Vagina (tissue), 2 donors: ENCODE measurements at places on chromosomes 6 and 20. TPM values are rescaled to one million over a fixed set of nuclear protein-coding genes. Genes with fewer than 3 reads are reported as not detected.

- no peak overlapping the region for H3K4me3 ChIP-seq
- no peak for DNase-seq
- H3K27ac ChIP-seq, result peak overlapping the region; percentile 36
These were observed 275.0 kb upstream of the PREP start for GRCh38 chr6:105677671-105678475.

- H3K4me3 ChIP-seq, result no peak overlapping the region
- H3K36me3 ChIP-seq, result no peaks in the 10 kb centered on the region
- DNase-seq, result no peak
- no peak overlapping the region for H3K27ac ChIP-seq
These were observed 7.4 kb downstream of the IBTK start for GRCh38 chr6:82240186-82240585.

GRCh38 chr6:47932575-47932974, 150.7 kb downstream of the OPN5 start:
- no peaks in the 10 kb centered on the region for H3K36me3 ChIP-seq
- H3K4me3 ChIP-seq, result no peak overlapping the region
- H3K4me1 ChIP-seq, result no peaks in the 10 kb centered on the region
- H3K27ac ChIP-seq, result no peak overlapping the region

- no peaks in the 10 kb centered on the region for H3K4me1 ChIP-seq
- H3K27me3 ChIP-seq, result no peaks in the 10 kb centered on the region
- H3K4me3 ChIP-seq, result no peak overlapping the region
- H3K27ac ChIP-seq, result no peak overlapping the region
These were observed 304.7 kb downstream of the QKI start for GRCh38 chr6:163719028-163719742.

DNA sequence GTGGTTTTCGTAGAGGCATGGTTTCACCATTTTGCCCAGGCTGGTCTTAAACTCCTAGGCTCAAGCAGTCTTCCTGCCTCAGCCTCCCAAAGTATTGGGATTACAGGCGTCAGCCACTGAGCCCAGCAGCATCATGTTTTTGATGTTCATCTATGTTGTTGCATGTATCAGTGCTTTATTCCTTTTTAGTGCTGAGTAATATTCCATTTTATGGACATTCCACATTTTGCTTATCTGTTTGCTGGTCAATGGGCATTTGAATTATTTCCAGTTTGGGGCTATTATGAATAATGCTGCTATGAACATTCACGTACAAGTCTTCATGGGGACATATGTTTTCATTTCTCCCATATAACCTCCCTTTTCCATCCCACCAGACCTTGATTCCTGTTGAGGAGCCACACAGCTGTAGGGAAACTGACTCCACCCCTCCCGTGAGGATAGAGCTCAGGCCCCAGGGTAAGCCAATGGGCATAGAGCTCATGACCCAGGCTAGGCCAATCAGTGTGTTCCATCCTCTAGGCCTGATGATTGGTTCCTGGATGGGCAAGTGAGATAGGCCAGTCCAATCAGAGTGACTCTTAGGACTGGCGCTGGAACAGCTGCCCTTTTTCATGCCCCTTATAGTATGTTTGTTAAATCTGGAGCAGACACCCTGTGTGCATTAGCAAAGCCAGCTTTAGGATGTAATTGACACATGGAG, 49.5 kb downstream of the DLGAP4 start:
- H3K27me3 ChIP-seq, result no peaks in the 10 kb centered on the region
- H3K4me1 ChIP-seq, result no peaks in the 10 kb centered on the region
- no peaks in the 10 kb centered on the region for H3K36me3 ChIP-seq
- H3K27ac ChIP-seq, result no peak overlapping the region

GRCh38 chr20:4805663-4806449, 84.1 kb downstream of the PRND start:
- no peak overlapping the region for H3K4me3 ChIP-seq
- no peak overlapping the region for H3K27ac ChIP-seq
- H3K27me3 ChIP-seq, result no peaks in the 10 kb centered on the region

DNA sequence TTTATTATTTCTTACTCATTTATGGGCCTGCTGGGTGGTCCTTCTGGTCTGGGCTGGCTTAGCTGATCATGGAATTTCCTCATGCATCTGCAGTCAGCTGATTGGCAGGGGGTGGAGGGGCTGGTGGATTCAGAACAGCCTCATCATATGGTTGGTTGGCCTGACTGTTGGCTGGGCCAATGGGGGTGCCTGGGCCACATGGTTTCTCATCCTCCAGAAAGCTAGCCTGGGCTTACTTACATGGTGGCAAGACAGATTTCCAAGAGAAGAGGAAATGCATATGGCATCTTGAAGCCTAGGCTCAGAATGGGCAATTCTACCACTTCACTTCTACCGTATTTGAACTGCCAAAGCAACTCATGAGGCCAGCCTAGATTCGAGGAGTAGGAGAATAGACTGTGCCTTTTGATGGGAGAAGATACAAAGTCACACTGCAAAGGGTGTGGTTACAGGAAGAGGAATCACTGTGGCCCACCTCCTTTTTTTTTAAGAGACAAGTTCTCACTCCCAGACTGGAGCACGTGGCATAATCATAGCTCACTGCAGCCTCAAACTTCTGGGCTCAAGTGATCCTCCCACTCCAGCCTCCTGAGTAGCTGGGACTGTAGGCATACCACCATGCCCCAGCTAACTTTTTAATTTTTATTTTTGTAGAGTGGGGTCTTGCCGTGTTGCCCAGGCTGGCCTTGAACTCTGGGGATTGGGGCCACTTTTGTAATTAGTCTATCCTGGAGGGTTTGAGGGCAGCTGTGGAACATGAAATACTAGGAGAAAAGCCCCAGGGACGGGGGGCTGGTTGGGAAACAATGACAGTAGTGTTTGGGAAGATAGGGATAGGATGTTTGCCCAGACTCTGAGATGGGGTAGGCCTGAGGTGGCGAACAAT, 47.6 kb upstream of the RNF24 start:
- no peaks in the 10 kb centered on the region for H3K27me3 ChIP-seq
- peaks cover 39% of the 10 kb centered on the region for H3K4me1 ChIP-seq
- no peak overlapping the region for H3K4me3 ChIP-seq
- peak; percentile 76 for DNase-seq

DNA sequence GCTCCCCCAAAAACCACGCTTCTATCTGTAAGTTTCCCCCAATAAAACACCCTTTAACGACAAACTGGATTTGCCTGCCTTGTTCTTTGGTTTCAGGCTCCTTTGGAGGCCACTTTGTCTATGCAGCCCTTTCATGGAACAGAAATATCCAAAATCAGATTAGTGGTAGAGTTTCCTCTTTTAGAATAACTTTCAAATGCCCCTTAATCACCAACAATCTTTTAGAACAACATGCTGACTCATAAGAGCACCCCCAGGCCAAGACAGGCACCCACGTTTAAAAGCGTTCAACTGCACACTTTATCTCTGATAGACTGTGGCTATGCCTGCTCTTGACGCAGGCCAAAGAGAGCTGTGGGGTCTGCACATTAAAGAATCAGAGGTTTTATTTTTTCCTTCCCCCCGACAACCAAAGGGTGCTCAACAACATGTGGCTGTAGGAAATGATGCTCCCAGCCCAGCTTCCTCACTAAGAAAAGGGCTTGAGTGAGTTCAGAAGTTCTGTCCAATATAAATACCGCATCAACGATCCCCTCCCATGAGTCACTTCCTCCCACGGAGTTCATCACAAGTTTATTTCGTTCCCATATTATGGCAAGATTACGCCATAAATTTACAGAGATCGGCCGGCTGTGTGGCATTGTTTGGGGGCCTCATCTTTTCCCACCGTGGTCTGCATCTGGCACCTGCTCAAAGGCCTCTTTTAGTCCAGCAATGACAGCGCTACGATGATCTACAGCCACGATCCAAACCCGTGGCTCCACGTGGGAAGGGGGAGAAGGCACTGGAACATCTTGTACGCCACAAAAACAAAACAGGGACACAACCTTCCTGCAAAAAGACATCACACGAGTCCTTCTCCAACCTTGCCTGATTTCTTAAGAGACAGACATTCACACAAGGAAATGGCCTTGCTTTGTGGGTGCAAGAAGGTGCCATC, 88.8 kb upstream of the NFATC2 start:
- no peaks in the 10 kb centered on the region for H3K27me3 ChIP-seq
- DNase-seq, result no peak
- H3K27ac ChIP-seq, result peak overlapping the region; percentile 76
- H3K4me3 ChIP-seq, result no peak overlapping the region
- H3K36me3 ChIP-seq, result no peaks in the 10 kb centered on the region

GRCh38 chr6:124987291-124987690, 25.1 kb downstream of the RNF217 start:
- H3K4me3 ChIP-seq, result no peak overlapping the region
- peaks cover 13% of the 10 kb centered on the region for H3K4me1 ChIP-seq
- DNase-seq, result no peak
- H3K36me3 ChIP-seq, result no peaks in the 10 kb centered on the region

DNA sequence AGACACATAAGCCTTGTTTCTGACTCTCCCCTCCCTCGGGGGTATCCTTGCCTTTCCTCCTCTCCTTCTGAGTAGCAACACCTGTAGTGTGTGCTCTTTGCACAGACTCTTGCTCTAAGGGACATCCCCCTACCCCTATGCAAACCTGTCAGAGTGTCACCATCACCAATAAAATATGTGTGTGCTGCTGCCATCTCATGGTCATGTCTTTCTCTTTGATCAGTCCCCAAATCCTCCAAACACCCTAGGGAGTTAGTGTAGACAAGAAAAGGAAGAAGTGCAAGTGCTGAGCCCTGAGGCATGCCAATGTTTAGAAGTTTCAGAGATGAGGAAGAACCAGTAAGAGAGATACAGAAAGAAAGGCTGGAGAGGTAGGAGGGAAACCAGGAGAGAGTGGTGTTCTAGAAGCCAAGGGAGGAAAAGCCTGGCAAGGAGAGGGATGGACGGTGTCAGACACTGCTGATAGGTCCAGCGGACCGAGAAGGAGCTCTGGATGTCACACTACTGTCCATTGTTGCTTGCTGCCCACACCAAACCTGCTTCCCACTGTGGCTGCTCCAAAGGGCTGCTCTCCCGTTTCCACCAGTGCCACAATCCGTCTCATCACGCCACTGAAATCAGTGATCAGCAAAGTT, 16.4 kb downstream of the TRMT6 start:
- peaks cover 9% of the 10 kb centered on the region for H3K36me3 ChIP-seq
- H3K27me3 ChIP-seq, result no peaks in the 10 kb centered on the region
- no peak for DNase-seq
- no peaks in the 10 kb centered on the region for H3K4me1 ChIP-seq
- no peak overlapping the region for H3K27ac ChIP-seq

DNA sequence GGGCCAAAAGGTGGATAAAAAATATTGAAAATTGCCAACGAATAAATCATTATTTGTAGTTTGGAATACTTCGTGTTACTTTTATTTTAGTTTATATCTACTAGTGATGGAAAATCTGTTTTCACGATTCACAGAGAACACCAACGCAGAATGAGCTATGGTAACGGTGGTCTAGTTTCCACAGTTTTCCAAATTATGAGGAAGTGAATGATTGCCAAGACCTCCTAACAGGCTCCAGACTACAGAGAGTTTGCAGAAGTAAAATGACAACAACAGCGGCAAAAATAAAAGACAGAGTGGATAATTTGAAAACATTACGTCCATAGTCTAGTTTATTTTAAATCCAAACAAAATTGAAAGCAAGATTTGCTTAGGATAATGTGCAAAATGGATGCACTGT, 57.0 kb upstream of the AIG1 start:
- H3K27me3 ChIP-seq, result no peaks in the 10 kb centered on the region
- no peak overlapping the region for H3K27ac ChIP-seq
- no peak overlapping the region for H3K4me3 ChIP-seq
- H3K36me3 ChIP-seq, result no peaks in the 10 kb centered on the region
- no peak for DNase-seq
- no peaks in the 10 kb centered on the region for H3K4me1 ChIP-seq

DNA sequence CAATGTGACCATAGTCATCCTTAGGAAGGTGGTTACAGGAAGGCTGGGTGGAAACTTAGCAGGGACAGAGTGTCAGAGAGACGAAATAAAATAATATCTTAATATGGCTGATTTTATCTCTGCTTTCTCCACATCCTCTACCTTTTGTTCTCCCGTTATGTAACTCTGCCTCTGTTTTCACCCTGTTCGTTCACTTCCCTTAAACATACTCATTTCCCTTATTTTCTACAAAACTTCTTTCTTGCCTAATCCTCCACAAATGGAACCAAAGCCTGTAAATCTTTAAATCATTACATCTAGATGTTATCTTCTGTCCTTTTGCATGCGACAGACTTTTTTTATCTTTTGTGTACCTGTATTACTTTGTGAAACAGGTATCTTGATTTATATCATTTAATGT, 23.3 kb upstream of the CRIP3 start:
- no peak for DNase-seq
- H3K36me3 ChIP-seq, result no peaks in the 10 kb centered on the region
- no peaks in the 10 kb centered on the region for H3K4me1 ChIP-seq
- no peaks in the 10 kb centered on the region for H3K27me3 ChIP-seq

DNA sequence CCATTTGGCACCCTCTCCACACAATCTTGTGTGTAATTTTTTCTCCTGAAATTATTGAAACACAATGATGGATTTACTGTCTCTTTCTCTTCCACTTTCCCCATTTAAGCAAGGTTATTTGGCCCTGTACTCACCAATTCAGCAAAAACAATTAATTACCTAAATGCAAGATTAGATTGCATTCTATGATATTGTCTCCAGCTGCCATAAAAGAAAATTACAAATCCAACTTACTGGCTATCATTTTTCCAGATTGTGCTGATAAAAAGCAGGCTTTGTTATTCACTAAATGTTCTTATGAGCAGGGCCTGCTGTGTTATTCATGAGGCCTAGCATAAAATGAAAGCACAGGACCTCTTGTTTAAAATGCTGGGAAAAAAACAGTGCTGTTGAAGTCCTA, 95.8 kb upstream of the IRAK1BP1 start:
- H3K4me3 ChIP-seq, result no peak overlapping the region
- H3K36me3 ChIP-seq, result no peaks in the 10 kb centered on the region
- H3K4me1 ChIP-seq, result no peaks in the 10 kb centered on the region
- no peak overlapping the region for H3K27ac ChIP-seq

- no peaks in the 10 kb centered on the region for H3K27me3 ChIP-seq
- no peaks in the 10 kb centered on the region for H3K36me3 ChIP-seq
- H3K4me1 ChIP-seq, result no peaks in the 10 kb centered on the region
- H3K27ac ChIP-seq, result no peak overlapping the region
These were observed 61.2 kb downstream of the DLGAP4 start for GRCh38 chr20:36367370-36367745.

DNA sequence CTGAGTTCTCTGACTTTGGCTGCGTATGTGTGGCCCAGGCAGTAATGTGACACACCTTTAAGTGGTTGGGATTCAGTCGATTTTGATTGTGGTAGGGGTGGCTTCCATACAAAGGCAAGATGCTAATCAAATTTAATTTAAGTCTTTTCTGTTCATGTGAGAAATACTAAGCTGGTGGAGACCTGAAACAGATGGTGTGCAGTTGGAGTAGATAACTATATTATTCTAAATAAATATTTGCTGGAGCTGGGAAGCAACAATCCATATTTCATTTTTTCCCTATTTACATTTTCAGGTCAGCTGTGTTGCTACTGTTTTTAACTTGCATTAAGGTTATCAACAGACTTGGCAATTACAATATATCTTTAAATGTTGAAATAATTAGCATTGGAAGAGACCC, 67.4 kb upstream of the C20orf144 start:
- H3K4me3 ChIP-seq, result no peak overlapping the region
- no peak overlapping the region for H3K27ac ChIP-seq
- H3K27me3 ChIP-seq, result no peaks in the 10 kb centered on the region
- no peaks in the 10 kb centered on the region for H3K4me1 ChIP-seq

GRCh38 chr20:19015351-19016139, 196.9 kb upstream of the SLC24A3 start:
- no peak overlapping the region for H3K27ac ChIP-seq
- H3K27me3 ChIP-seq, result no peaks in the 10 kb centered on the region
- peak; percentile 87 for DNase-seq
- H3K4me1 ChIP-seq, result peaks cover 8% of the 10 kb centered on the region

CFB gene
- total RNA-seq, result 9.6 TPM

PPP1R16B gene
- 6.4 TPM for total RNA-seq

TP53TG5 gene
- not detected for total RNA-seq

CPXM1 gene
- 19.4 TPM for total RNA-seq

HEY2 gene
- total RNA-seq, result 0.98 TPM

SMLR1 gene
- total RNA-seq, result not detected

HLA-DRB5 gene
- 4.7 TPM for total RNA-seq

ATAT1 gene
- total RNA-seq, result 13.3 TPM

RBM24 gene
- total RNA-seq, result 2.7 TPM
